ENCODE measurements at places on chromosomes 4 and X.

DNA sequence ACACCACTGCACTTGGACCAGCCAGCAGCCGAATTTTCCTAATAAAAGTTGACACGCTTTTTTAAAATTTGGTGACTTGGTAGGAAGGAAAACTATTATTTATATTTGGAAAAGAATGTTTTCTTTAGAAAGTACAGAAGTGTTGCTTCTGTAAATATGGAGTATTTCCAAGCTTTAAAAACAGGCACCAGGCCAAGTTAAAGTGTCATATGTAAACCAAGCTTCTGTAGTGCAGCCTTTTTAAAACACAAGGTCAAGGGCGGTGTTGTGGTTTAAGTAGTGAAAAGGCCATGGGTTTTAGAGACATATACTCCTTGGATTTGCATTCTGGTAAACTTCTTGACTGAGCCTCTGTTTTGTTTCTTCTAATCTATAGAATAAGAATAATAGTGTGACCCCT lies 62.7 kb downstream of the TRIM2 start:
- no peak for DNase-seq

- DNase-seq, result no peak
Measured at GRCh38 chrX:42149281-42149680, 225.9 kb upstream of the CASK start.

DNA sequence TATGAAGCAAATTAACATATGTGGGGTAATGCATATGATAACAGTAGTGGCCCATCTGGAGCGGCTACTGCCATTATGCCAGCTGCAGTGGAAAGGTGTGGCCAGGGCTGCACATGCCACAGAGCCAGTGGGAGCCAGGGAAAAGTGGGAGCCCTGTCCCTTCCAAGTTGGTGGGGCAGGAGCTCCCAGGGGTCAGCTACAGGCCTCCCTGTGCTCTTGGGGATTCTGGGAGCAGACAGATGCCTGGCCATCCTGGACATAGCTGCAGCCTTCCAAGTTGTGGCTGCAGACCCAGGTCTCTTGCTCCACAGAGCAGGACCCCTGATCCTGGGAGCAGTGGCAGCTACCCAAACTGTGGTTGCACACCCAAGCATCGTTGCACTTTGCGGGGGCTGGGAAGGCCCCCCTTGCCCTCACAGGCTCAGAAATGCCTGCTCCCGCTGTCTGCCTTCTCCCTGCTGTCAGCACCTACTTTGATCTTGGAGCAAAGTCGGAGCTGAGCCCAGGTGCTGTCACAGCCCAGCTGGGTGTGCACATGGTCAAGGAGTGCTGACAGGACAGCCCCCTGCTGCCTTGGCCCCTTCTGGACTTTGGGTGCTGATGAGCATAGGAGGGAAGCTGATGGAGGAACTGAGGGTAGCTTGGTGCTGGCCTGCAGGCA lies 67.8 kb downstream of the NAA11 start:
- no peak for DNase-seq

GRCh38 chrX:53678667-53679066 lies 7.9 kb downstream of the HUWE1 start:
- DNase-seq, result no peak

DNA sequence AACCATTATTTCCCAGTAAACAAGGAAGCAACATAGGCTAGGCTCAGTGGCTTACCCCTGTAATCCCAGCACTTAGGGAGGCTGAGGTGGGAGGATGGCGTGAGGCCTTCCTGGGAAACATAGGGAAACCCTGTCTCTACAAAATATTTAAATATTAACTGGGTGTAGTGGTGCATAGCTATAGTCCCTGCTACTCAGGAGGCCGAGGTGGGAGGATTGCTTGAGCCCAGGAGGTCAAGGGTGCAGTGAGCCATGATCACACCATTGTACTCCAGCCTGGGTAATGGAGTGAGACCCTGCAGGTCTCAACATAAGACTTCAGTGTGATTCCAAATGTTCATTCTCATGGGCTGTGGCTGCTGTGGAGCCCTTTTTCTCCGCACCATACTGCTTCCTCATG lies 34.9 kb downstream of the FHDC1 start:
- DNase-seq, result no peak

- DNase-seq, result no peak
Measured at GRCh38 chr4:8263397-8263796, 6.2 kb upstream of the HTRA3 start.

DNA sequence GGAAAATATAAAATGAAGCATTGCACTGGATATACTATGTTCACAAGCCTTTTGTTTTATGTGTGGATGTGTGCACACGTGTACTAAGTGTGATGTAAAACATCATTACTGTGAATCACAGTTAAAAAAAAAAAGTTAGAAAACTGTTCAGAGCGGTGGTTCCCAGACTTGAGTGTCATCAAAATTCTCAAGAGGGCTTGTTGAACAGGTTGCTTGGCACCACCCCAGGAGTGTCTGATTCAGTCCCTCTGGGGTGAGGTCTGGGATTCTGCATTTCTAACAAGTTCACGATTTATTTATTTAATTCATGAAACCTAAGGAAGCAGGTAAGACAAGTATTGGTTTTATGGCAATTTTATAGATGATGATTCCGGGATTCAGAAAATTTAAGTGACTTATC lies 1.8 kb downstream of the CENPU start:
- DNase-seq, result no peak

- no peak for DNase-seq
Measured at GRCh38 chr4:2900741-2901140, 57.1 kb downstream of the ADD1 start.

DNA sequence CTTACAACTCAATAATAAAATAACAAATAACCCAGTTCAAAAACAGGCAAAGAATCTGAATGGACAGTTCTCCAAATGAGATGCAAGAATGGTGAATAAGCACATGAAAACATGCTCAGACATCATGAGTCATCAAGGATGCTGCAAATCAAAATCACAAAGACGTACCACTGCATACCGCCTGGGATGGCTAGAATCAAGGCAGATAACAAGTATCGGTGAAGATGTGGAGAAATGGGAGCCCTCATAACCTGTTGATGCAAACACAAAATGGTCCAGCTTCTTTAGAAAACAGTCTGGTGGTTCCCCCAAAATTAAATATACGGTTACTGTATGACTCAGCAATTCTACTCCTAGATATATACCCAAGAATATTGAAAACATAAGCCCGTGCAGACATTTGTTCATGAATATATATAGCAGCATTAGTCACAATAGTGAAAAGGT lies 32.5 kb downstream of the AKAP4 start:
- DNase-seq, result no peak

- no peak for DNase-seq
Measured at GRCh38 chr4:139154952-139155557, 22.0 kb downstream of the ELF2 start.

- DNase-seq, result no peak
Measured at GRCh38 chr4:82515705-82516104, 46.1 kb downstream of the TMEM150C start.

DNA sequence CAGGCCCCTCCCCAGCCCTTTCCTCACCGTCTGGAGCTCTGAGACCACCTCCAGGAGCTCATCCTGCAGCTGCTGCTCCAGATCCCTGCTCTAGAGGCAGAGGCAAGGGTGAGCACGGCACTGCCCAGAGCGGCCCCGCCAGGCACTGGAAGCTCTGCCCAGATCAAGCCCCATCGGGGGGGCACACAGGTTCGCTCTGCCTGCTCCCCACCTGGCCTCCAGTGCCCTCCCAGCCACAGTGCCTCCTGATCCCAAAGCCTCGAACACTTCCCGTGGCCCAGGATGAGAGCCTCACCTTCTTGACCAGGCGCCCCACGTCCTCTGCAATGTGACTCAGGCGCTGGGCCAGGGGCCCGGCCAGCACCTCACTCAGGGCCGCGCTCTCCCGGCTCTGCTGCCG lies 5.0 kb downstream of the ARHGAP4 start:
- DNase-seq, result no peak

DNA sequence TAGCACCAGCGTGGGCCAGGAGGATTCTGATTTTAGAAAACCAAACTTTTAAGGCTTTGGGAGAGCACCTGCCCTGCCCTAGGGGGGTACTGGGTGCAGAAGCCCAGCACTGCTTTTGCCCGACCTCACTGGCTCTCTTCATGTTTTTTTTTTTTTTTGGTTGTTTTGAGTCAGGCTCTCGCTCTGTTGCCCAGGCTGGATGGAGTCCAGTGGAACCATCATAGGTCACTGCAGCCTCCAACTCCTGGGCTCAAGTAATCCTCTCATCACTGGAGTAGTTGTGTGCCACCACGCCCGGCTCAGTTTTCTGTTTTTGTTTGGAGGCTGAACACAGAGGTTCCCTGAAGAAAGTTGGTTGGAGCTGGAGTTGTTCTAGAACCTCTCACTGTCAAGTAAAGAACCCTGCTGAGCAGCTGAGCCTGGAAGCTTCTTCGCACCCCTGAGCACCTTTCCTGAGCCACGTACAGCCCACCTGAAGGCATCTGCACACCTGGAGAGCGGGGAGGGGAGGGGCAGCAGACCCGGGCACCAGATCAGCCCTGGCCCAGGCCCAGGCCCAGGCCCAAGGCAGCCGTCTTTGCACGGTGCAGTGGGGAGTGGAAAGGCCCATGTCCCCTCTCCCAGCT lies 49.5 kb downstream of the SHROOM2 start:
- no peak for DNase-seq

DNA sequence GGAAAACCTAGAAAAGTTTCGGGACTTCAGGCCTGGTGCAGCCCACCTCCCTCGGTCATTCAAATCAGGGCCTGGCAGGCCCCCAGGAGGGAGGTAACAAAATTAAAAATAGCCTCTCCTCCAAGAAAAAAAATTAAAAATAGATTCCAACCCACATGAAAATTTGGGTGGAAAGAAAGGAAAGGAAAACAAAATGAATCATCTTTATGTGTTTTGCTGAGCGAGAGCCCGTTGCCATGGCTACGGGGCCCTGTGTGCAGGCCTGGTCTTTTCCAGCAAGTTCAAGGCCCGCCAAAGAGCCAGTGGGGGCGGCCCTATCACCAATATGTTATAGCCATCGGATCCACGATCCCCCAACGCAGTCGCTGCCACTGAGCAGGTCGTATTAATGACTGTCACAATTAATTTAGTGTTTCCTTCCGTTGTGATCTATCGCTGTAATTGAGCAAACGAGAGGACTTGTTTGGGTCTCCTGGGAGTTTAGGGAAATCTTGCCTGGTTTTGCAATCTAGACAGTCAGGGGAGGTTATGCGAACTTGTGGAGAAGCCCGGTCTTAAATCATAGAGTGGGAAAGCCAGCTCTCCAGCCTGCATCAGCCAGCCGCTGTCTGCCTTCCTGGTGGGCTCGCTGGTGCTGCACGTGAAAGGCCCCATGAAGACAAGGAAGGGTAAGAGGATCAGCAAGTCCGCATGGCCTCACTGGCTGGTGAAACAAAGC lies 452.4 kb downstream of the BCOR start:
- DNase-seq, result no peak

GRCh38 chr4:52645300-52645699 lies 13.8 kb downstream of the USP46 start:
- DNase-seq, result no peak

DNA sequence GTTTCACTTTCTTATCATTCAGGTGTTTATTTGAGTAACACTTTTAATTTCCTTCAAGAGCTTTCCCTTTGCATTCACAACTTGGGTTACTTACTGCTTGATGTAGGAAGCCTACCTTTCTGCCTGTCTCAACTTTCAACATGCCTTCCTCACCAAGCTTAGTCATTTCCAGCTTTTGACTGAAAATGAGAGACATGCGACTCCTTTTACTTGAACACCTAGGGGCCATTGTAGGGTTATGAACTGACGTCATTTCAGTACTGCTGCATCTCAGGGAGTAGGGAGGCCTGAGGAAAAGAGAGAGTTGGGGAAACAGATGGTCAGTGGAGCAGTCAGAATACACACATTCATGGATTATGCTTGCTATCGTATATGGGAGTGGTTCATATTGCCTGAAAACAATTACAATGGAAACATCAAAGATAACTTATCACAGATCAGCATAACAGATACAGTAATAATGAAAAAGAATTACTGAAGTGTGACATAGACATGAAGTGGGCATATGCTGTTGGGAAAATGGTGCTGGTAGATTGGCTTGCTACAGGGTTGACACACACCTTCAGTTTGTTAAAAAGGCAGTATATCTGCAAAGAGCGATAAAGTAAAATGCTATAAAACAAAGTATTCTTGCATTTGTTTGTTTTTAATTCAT lies 25.7 kb downstream of the USP53 start:
- DNase-seq, result no peak

DNA sequence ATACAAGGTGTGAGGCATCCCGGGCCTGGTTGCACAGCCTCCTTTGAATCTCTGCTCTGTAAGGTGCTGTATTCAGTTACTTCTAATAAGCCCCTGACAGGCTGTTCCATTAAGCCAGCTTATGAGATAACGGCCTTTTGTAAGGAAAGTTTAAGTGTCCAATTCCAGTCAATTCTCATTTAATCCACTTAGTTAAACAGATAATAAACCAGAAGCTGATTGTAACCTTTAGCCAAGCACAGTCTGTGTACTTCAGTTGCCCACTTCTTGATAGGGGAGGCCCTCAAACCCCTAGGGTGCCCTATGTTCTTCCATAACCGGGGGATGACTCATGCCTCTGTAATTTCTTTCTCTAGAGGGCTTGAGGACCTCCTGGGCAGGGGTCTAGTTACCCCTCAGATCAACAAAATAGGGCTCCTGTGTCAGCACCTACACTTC lies 63.4 kb downstream of the RASL11B start:
- no peak for DNase-seq

GRCh38 chr4:87584222-87584908 lies 24.0 kb upstream of the DSPP start:
- no peak for DNase-seq

DNA sequence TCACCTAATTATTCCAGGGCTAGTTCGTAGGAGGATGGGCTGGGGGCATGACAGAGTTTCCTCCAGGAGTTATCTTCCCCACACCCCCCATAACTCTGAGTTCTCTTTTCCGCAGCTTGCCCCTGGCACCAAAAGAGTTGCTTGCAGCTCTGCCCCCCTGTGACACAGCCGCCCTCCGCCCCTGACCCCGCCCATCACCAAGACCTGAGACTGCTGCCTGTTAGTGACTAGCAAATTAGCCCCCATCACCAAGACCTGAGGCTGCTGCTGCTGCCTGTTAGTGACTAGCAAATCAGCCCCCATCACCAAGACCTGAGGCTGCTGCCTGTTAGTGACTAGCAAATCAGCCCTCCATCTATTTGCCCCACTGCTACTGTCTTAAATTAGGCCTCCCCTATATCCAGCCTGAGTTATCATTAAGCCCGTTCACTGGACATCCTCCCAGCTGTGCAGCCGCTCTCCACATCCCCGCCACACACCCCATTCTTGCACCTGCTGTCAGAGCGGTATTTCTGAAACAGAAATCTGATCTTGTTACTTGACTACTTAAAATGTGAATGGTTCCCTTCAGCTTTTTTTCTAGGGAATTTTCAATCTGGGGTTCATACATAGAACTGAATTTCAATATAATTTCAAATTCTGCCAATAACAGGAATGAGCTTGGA lies 1.5 kb upstream of the PAPSS1 start:
- DNase-seq, result peak; percentile 20

DNA sequence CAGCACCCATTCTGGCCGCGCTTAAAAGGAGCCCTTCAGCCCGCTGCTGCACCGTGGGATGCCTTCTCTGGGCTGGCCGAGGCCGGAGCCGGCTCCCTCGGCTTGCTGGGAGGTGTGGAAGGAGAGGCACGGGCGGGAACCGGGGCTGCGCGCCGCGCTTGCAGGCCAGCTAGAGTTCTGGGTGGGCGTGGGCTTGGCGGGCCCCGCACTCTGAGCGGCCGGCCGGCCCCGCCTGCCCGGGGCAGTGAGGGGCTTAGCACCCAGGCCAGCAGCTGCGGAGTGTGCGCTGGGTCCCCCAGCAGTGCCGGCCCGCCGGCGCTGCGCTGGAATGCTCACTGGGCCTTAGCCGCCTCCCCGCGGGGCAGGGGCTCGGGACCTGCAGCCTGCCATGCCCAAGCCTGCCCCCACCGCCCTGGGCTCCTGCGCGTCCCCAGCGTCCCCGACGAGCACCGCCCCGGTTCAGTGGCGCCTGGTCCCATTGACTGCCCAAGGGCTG lies 111.3 kb downstream of the PCDH18 start:
- no peak for DNase-seq

- DNase-seq, result no peak
Measured at GRCh38 chrX:138298268-138298667, 413.2 kb downstream of the FGF13 start.

Measured in GDM1 (cell line).